ENCODE measurements at places on chromosomes 1 and 21.

DNA sequence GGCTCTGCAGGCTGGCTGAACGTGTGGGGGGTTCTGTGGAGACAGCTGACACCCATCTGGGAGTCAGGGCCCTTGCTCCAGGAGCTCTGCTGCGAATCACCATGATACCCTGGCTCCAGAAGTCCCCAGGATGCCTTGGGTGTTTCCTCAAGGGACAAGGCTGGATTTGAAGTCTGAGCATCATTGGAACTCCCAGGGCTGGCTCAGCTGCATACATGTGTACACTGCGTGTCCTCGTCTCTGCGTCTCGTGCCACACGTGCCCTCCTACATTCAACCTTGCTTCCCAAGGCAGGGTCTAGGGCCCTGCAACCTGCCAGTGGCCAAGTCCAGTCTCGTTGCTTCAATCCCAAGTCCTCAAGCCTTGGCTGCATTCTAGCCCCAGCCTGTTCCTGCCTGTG, 11.7 kb downstream of the CSF1 start:
- no peak for DNase-seq

DNA sequence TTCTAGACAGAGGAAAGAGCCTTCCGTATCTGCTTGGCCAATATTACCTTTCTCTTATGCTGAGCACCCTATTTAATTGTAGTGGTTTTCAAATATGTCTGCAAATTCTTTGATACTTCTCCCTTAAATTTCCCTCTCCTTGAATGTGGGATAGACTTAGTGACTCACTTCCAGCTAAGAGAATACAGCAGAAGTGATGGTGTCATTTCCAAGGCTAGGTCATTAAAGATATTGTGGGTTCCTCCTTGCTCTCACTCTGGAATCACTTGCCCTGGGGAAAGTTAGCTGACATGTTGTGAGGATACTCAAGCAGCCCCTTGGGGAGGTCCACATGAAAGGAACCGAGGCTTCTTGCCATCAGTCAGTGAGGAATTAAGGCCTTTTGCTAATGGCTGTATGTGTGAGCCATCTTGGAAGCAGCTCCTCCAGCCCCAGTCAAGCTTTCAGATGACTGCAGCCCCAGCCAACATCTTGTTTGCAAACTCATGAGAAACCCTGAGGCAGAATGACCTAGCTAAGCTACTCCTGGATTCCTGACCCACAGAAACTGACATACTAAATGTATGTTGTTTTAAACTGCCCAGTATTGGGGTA, 8.1 kb upstream of the CITED4 start:
- no peak for DNase-seq

- DNase-seq = no peak
Measured at GRCh38 chr1:110505596-110505995, 13.4 kb downstream of the KCNA10 start.

- no peak for DNase-seq
Measured at GRCh38 chr1:3921765-3922164, 21.7 kb upstream of the C1orf174 start.

DNA sequence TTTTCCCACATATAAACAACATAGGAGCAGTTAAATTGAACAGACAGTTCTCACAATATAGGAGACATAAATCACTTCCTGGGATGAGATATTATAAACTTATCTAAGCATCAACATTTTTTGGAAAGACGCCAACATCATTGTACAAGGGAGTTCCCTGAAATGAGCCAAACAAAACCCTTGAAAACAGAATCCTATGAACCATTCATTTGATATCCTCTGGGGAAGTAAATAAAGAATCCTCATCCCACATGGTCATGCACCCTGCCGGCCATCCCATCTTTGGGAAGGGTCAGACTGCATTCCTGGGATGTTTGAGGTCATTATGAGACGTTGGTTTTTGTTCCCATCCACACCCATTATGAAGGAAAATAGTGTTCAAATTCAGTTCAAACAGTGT, 111.8 kb upstream of the USP25 start:
- no peak for DNase-seq

GRCh38 chr1:86758570-86758969, 54.2 kb downstream of the SH3GLB1 start:
- DNase-seq = no peak

DNA sequence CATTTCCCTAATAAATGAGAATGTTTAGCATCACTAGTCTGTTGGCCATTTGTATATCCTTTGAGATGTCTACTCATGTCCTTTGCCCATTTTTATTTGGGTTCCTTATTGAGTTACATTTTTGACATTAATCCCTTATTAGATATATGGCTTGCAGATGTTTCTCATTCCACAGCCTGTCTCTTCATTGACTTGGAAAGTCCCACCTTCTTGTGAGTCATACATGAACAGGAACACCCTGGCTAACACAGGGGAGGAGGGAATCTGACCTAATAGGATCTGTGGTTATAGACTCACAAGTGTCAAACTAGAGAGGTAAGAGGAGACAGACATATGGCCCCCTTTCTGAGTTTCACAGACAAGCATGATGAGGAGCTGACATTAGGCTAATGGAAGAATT, 11.5 kb downstream of the ZP4 start:
- no peak for DNase-seq

DNA sequence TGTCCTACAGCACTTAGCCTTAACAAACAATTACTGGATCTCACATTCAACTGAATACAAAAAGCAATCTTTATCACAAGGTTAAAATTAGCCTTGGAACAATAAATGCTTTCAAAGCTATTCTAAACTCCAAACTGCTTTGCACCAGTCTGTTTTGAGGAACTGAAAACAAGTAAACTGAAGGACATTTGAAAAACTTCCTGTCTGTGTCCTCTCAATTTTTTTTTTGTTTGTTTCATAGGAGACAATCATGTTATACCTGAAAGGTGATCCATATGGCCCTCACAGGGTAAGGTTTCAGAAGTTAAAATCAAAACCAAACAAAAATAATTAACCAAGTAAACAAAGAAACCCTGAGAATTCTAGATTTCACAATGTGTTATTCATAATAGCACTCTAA, 459.1 kb downstream of the DPYD start:
- no peak for DNase-seq

DNA sequence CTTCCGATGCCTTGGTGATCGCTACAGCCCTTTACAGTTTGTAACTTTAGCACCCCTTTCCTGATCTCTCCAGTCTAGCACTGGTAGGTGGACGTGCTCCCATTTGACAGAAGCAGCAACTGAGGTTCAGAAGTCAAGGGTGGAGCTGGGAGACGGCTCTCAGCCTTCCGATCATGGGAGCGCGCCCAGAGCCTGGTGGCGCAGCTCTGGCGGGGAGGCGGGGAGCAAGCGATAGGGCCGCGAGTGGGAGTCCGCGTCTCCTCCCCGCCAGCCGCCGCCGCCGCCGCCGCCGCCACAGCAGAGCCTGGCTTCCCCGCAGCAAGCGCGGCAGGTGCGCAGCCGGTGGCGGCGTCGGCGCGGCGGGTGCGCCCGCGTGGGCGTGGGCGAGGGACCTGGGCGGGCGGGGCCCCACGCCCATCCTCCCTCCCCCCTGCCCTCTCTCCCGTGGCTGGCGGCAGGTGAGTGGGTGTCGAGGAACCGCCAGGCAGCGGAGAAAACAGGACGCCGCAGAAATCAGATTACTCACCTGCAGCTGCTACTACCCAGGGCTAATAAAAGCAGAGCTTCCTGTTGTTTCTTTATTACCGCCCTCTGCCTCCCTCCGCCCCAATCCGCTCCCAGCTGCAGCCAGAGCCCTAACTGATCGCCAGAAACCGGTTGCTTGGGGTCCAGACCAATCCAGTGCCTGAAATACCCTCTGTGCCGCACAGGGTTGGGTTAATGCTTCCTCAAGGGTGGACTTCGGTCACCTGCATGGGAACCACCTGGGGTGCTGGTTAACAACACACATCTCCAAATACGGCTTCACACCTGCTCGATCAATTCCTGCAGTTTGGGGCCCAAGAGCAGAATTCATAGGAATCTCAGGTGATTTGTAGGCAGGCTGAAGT, 60.2 kb upstream of the ID3 start:
- DNase-seq = no peak

DNA sequence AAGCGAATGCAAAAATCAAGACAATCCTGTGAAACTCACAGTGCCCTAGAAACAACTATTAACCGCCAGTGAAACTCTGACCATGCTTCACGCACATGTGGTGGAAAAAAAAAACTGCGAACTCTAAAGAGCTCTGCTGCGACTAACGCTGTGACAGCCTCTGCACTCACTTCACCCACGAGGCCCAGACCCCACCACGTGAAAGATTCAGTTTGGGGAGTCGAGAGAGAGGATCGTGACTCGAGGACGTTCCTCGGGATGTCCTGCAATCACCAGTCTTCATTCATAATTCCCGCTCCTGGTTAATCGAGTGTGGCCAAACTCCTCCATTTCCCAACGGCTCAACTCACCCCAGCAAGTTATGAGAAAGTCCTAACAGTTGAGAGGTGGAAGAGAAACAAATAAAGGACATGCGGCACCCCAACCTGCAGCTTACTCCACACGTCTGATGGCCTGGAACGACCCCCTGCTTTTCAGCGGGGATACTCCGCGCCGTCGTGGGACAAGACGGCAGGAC, 1.1 kb downstream of the SERBP1 start:
- no peak for DNase-seq

DNA sequence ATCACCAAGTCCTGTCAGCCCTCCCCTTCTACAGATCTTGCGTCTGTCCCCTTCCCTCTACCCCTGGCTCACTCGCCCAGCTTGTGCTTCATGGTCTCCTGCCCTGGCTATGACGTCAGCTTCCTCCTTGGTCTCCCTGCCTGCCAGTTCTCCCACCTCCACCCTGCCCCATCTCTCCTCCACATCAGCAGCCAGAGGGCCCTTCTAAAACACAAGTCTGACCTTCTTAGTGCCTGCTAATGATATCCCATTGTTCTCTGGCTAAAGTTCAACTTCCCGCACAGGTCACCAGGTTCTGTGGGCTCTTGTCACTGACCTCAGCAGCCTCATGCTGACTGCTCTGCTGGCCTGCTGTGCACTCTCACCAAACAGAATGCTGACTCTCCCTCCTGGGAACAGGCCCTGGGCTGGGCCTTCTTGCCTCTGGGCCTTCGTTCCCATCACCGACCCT, 24.7 kb upstream of the MYCL start:
- DNase-seq = no peak

DNA sequence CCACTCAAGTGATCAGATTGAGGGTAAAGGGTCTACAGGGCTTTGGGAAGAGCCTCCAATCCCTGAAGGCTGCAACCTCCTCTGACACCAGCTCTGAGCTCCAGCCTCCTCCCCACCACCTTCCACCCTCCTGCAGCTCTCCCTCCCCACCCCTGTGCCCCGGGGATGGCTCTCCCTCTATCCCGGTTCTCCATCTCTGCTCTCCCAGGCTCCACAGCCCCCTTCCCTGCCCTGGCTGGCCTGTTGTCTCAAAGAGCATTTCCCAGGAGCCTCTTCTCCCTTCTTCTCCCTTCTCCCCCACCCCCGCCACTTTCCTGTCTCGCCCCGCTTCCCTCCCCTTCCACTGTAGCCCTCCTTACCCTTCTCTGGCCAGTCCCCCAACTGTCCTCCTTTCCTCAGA, 1.1 kb downstream of the PLEKHA6 start:
- DNase-seq = no peak

DNA sequence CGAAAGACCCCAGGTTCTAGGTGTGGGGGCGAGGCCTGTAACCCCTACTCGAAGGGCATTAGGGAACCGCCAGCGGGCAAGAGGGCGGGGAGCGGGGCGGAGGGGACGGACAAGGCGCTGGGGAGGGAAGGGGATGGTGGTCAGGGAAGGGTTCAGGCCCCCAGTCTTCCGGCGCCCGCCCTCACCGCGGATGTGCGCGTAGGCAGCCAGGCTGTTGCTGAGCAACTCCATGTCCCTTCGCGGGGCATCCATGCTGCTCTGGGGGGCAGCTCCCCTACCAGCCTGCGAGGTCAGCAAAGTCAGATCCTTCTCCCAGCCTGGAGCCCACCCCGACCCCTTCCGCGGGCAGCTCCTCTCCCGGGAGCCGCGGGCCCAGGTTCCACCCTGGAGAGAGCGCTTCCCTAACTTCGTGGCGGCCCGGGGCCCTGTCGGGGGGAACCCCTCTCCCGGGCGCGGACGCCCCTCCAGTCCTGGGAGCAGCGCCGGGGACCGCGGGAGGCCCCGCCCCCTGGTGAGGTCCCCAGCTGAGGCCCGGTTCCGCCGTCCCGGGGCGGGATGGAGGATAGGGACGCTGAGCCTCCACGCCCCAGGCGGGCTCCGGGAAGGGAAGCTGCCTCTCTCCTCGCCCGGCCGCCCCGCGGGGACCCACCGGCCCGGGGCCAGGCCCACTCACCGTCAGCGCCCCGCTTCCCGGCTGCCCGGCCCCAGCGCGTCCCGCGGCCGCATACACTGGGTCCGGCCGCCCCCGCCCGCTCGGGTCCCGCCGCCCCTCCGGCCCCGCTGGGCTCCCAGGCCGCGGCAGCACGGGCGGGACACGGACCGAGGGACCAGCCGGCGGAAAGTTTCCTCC, 434 bp downstream of the EVA1B start:
- DNase-seq = no peak

DNA sequence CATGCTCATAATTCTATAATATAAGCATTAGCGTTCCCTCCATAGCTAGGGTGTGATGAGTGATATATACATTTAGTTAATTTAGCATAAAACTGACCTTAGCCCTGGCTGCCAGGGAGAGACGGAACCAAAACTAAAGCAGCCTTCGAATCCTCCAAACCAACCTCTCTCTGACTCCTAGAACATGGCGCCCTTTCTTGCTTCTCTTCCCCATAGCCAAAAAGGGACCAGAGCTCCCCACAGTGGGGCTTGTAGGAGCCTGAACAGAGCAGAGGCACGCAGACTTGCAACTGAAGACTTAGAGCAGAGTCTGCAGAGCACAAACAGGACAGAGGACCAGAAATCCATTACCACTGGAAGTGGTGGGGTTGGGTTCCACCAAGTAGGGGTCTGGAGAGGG, 17.7 kb downstream of the IRF2BP2 start:
- no peak for DNase-seq

DNA sequence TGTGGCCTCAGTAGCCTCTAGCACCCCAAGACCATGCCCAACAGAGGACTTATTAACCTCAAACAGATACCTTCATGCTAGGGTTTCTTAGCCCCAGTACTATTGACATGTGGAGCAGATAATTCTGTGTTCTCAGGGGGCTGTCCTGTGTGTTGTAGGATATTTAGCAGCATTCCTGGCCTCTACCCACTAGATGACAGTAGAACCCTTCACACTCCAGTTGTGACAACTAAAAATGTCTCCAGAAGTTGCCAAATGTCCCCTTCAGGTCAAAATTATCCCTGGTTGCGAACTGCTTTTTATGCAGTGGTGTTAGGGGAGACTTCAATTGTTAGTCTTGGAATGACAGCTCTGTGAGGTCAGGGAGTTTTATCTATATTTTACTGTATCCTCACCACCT, 8.1 kb downstream of the KAZN start:
- DNase-seq = no peak

DNA sequence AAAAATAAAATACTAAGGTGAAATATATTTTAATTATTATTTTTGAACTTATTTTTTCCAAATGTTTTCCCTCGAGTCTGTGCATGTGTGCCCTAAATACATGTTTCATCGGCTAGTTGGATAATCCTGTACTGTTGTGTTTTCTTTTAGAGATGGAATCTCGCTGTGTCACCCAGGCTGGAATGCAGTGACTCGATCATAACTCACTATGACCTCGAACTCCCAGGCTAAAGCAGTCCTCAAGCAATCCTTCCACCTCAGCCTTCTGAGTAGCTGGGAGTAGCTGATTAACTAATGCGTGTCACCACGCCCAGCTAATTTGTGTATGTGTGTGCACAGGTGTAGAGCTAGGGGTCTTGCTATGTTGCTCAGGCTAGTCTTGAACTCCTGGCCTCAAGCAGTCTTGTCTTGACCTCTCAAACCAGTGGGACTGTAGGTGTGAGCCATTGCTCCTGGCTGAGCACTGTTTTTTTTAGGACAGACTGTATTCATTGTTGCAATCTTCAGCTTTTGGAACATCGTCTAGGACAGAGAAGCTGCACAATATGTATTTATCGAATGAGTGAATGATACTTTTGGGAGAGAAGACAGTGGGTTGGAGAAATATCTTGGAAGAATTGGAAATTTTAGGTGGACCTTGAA, 4.8 kb upstream of the TMCO1 start:
- no peak for DNase-seq

All from thoracic aorta (tissue), 2 donors.